ENCODE measurements at places on chromosomes 2 and 18.

- no peak for DNase-seq
Observed at GRCh38 chr2:207082619-207083018, 83.1 kb downstream of the KLF7 start.

- DNase-seq: no peak
Observed at GRCh38 chr2:188306271-188306670, 14.6 kb downstream of the GULP1 start.

- no peak for DNase-seq
Observed at GRCh38 chr2:240187989-240188590, 47.6 kb upstream of the OTOS start.

GRCh38 chr2:33782395-33783230 lies 183.5 kb upstream of the FAM98A start:
- DNase-seq: no peak

DNA sequence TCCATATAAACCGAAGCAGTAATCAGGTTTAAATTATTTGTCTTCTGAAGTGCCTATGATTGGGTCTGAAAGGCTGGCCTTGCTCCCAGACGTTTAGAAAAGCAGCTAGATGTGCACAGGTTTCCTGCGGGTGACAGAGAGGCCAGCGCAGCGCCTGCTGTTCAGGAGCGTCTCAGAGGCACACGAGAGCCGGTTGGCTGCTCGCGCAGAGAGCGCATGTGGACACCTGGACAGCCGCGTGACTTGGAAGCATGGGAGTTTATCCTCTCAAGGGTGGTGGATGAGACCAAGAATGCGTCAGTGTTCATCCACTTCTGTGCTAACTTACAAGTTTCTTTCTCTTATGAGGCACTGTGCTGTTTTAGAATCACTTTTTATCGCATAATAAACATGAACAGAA lies 303.7 kb downstream of the PTGR3 start:
- no peak for DNase-seq

GRCh38 chr18:23967321-23968089 lies 47.0 kb upstream of the TTC39C start:
- DNase-seq: no peak

DNA sequence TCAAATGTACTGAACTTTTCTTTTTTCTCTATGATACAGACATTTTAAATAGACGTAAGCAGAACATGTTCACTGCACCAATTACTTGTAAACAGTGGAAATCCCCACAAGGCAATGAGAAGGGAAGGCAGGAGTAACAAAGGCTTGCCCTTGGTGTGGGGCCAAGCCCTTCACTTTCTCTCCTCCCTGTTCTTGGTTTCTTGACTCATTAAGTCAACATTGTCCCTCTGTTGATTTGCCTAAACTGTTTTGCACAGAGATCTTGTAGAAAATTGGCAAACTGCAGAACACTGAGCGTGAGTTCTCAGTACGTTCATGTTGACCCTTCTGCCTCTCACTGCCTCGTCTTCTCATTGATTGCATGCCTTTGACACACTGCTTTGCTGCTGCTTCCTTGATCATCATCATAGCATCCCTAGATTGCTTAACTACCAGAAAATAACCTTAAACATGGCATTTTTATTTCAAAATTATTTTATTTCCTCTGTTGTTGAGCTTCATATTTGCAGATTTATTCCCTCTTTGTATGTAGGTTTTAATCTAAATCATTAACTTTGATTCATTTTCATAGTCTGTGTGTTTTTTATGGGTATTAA lies 257.7 kb downstream of the PTGR3 start:
- DNase-seq: no peak

DNA sequence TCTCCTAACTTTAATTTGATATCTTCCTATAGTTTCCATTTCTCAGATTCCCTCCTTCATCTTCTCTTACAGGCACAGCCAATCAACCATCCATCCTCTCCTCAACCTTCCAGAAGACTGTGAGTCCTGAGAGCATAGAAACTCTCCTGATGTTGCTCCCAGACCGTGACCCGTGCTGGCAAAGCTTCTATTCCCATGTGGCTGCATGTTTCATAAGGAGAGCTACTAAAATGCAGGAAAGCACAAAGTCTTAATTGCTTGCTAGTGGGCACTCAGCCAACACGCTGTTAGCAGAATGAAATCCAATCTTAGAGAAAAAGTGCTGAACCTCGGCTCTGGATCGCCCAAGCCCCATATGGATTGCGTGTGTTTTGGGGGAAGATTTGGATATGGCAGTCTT lies 1244.7 kb upstream of the ZEB2 start:
- no peak for DNase-seq

- no peak for DNase-seq
Observed at GRCh38 chr2:38643021-38643671, 22.8 kb upstream of the GALM start.

- no peak for DNase-seq
Observed at GRCh38 chr18:46663539-46663938, 6.5 kb upstream of the LOXHD1 start.

DNA sequence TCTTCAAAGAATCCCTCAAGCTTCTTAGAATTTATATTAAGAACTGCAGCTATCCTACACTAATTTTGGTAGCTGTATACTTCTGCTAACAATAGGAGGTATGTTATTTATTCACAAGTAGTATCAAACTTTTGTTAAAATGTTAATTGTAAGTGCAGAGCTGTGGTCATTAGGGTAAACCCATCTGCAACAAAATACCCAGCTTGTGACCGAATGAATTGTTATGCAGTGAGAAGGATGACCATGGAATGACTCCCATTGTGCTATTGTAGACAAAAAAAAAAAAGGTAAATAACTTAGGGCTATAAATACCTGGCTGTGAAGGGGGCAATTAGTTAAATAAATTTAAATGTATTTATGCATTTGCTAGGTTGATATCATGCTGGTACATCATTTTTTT lies 186.1 kb downstream of the ADCYAP1 start:
- no peak for DNase-seq

GRCh38 chr2:74004212-74005182 lies 19.8 kb downstream of the TET3 start:
- DNase-seq: no peak

DNA sequence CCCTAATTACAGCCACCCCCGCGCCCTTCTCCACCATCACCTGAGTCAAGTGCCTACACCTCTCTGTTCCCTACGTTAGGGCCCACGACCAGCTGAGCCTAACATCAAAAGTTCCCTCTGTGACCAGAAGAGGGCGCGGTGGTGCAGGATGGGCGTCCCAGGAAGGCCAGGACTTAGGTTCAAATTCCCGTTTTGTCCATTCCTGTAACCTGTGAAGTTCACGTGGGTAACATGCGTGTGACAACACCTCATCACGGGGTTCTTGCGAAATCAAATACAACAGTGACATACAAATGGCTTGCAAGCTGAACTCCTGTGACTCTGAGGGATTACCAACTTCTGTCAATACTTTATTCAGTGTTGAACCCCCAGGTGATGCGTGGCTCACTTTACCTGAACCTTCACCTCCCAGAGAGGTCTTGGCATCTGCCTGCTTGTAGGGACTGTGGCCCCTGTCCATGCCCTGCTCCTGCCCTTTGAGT lies 207.9 kb downstream of the ARL4C start:
- peak; percentile 54 for DNase-seq

DNA sequence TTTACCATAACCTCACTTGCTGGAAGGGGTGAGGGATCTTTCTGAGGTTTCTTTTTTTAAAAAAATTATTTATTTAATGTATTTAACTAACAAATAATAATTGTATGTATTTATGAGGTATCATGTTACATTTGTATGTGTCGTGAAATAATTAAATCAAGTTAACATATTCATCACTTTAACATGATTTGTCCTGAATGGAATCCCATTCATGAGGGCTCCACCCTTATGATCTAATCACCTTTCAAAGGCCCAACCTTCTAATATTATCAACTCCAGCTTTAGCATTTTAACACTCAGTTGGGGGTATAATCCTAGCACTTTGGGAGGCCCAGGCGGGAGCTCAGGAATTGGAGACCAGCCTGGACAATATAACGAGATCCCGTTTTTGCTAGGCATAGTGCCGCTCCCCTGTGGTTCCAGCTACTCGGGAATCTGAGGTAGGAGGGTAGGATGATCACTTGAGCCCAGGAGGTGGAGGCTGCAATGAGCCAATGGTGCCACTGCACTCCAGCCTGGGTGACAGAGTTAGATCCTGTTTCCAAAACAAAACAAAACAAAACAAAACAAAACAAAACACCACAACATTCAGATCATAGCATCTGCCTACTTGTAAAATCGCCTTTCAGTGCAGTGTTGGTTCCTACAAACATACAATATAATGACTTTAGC lies 1.1 kb upstream of the TAF4B start:
- DNase-seq: no peak

- no peak for DNase-seq
Observed at GRCh38 chr2:4551691-4552474, 848.5 kb downstream of the DCDC2C start.

DNA sequence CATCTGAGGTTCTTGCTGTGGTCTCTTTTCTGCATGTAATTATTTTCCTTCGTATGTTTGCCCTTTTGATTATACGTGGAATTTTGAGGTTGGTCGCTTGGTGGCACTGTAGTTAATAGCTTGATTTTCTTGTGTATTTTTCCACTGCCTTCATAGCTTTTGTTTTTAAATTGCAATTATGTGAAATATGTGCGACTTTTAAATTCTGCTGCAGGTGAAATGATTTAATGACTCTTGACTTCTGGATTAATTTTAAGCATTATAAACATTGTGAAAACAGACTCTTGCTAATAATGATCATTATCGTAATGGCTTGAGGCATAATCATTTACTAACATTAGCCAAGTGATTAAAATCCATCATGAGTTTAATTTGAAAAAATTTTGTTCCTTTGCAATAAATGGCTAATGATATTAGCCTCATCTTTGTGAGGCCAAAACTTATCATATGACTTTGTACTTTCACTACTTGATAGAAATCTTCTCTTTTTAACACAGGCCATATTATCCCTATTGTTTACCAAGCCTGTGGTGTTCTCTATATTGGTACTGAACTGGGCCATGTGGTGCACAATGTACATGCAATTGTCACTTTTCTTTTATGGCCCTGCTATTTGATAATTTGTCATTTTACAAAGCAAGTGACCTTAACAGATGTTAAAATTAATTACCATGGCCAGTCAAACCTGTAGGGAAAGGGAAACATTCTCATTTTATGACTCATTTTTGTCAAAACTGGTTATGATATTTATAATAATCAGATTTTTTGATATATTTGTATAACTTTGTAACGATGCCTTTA lies 62.8 kb upstream of the NEUROD1 start:
- no peak for DNase-seq

GRCh38 chr2:69067866-69068265 lies 54.9 kb downstream of the ANTXR1 start:
- no peak for DNase-seq

GRCh38 chr2:157725846-157726245 lies 97.2 kb upstream of the ACVR1C start:
- DNase-seq: no peak

- no peak for DNase-seq
Observed at GRCh38 chr18:9206421-9206820, 69.8 kb downstream of the ANKRD12 start.

GRCh38 chr2:241150660-241151530 lies 628 bp downstream of the PPP1R7 start:
- DNase-seq: no peak

DNA sequence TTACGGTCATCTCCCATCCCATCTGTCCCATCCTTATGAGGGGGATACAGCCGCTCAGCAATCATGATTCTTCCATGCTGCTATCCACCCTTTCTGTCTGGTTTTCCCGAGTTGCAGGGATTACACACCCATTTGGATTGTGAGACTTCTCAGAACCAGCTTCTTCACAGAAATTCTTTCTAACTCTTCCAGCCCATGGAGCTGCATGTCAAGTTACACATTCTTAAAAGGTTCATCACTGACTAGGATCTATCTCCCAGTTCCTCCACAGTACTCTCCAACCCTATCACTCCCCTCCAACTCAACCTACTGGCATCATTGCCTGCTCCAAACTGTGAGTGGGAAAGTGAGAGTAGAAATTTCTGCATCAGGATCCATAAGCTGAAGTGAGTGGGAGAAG lies 558.2 kb upstream of the TNP1 start:
- no peak for DNase-seq

GRCh38 chr2:84855731-84856130 lies 25.2 kb downstream of the TRABD2A start:
- no peak for DNase-seq

DNA sequence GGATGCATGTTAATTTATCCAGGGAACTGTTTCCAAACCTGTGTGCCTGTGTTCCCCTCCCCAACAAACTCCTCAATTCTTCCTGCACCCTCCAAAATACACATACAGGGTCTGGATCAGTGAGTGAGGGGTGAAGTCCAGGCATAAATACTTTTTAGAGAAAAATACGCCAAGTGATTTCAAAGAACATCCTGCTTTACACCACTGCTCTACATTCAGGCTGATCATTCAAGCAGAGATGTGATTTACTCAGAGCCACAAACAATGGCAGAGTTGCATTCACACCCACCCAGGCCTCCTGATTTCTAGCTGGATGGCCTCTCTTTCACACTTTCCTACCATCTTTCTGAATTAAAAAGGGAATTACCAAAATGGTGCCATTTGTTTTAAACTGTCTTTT lies 289.5 kb upstream of the SLC14A2 start:
- no peak for DNase-seq

DNA sequence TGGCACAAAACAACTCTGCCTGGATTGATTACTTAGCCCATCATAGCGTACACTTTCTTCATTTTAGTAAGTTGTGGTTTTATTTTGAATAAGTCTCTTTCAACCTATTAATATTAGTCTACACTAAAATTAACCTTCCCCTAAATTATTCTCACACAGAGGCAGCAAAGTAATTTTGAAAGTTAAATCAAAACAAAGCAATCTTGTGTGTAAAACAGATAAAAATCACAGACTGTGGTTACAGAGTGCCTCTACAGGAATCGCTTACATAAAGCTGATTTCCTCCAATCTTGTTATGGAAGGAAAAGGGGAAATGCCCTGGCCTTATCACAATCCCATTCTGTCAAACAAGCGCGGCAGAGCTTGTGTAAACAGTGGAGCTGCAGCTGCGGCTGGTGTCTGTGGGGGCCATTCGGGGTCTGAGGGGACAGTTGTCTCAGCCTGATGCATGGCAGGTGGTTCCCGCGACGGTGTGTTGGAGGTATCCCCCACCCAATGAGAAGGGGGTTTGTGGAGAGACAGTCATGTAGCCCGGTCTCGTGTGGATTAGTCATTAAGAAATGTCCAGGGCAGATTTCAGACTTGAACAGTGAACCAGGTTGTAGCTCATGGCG lies 42.1 kb downstream of the BCL2L11 start:
- no peak for DNase-seq

DNA sequence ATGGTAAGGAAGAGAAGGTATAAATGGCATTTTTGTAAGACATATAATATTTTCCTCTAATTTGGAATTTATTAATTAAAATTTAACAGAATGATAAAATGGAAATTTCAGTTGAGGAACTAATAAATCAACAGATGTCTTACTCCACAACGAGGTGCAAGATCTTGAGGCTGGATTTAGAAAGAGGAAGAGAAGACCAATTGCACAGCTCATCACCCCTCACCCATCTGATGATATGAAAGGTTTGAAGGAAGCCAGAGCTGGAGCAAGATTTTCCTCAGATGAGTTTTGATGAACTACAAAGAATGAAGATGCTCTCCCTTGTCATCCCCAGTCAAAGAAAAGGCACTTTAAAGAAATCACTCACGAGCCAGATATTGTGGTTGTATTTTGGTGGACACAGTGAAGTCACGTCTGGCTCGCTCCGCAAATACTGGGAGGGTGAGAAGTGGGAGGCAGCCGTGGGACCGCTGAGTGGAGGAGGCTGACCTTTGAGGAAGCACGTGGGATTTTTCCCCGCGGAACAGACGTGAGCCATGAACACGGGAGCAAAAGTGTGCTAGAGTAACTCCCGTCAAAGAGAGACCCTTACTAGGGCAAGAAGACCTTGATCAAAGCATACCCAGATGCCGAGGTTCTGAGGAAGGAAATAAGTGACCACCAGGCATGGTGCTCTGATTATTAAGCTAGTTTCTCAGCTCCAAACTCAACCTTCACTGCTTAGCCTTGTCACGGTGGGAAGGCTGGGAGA lies 511.4 kb downstream of the RNF144A start:
- no peak for DNase-seq
